NCI-H2029 treated with DMSO at 0.1 percent for 48 hours (cell line): ENCODE measurements at places on chromosomes 3 and 15.

DNA sequence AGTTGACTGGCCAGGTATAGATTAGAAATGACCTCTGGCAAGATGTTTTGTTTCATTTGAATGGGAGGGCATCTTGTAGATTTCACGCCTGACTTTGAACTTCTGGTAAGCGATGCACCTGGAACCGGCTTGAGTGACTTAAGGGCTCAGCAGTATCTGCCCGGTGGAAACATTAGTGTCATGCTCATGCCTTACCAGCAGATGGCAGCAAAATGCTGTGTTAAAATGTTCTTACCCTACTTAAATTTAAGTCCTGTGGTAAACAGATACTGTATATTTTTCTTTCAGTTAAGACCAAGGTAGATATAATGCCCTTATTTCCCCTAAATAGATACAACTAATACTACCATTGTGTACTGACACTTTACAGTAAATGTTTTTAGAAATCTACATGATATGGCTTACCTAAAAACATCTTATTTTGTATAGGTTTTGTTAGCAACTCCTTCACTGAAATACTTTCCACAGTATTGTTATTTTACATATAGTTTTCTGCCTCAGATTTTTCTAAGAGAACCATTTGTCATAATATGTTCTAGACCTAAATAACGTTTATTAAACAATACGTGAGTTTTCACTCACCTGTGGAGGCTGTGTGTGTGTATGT, 25.5 kb downstream of the ASB7 start:
- peak; percentile 6 for DNase-seq

- DNase-seq: no peak
These were observed 3.6 kb downstream of the SNX1 start for GRCh38 chr15:64099379-64099778.

GRCh38 chr3:138066383-138066782, 49.0 kb downstream of the DZIP1L start:
- DNase-seq: no peak

GRCh38 chr3:170410428-170411029, 8.1 kb upstream of the CLDN11 start:
- no peak for DNase-seq

GRCh38 chr15:78110096-78110495, 17.7 kb downstream of the SH2D7 start:
- DNase-seq: no peak

DNA sequence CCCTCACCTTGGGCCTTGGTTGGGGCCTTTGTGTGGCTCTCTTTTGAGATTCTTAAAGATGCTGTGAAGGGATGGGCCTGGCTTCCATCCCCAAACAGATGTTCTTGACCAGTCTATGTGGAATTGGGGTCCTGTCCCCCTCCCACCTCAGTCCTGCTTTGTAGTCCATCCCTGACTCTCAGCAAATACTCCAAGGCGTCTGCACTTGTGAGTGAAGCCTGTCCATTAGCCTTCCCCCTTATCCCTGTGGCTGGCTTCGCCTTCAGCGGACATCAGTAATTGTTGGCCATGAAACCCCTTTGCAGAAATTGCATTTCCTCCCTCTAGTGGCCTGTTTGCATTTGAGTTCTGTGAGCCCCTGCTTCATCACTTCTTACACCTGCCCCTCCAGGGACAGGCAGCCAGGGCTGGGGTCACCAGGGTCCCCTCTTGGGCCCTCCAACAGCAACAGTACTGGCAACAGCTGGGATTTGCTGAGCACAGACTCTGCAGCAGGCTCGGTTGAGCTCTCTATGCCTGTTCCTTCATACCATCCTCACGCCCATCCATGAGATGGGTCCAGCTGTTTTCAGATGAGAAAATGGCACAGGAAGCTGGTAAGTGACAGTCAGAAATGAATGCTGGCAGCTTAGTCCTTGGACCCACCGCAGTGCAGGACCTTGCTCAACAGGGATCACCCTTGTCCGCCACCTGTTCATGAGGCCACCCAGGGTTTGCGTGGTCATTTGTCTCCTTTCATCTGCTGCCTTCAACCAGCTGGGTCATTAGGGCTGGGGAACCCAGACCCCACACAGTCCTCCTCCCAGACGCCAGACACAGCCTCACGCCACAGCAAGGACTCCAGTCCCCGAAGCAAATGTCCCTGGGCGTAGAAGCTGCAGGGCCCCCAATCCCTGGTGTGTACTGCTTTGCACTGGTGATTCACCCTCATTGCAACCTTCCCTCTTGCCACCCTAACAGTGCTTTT, 8.9 kb upstream of the LRRK1 start:
- no peak for DNase-seq

GRCh38 chr3:45067941-45068340, 41.8 kb downstream of the CLEC3B start:
- no peak for DNase-seq

DNA sequence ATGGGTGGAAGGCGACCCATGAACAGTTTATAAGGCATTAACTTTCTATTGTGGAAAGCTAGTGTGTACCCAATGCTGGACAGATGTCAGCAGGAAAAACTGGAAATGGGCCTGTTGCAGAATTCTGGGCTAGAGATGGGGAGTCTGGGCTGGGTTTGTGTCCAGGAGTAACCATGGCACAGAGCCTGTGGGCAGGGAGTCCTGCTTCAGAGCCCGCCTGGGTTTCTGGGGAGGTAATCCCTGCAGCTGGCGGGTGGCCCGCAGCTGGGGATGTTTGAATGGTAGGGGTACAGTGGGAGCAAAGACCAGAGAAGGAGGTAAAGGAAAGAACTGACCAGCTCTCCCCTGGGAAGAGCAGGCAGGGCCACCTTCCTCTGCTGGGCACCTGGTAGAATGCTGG, 25.7 kb downstream of the ACAA1 start:
- DNase-seq: no peak

DNA sequence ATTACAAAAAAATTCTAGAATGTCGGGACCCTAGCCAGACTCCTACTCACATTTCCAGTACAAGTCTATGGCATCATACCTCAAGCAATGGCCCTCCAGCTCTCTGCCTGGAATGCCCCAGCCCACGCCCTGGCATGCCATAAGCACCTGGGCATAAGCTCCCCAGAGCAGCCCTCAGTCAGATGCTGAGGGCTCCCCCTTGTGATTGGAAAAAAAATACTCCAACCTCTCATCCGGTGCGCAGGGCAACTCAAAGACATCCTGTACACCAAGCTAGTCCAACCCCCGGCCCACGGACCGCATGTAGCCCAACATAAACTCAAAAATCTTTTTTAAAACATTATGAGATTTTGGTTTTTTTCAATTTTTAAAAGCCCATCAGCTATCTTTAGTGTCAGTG, 115.4 kb downstream of the NEK10 start:
- no peak for DNase-seq

- DNase-seq: no peak
These were observed 498 bp upstream of the SEMA4B start for GRCh38 chr15:90200534-90201129.

GRCh38 chr3:184505076-184505878, 56.3 kb upstream of the EPHB3 start:
- peak; percentile 25 for DNase-seq

DNA sequence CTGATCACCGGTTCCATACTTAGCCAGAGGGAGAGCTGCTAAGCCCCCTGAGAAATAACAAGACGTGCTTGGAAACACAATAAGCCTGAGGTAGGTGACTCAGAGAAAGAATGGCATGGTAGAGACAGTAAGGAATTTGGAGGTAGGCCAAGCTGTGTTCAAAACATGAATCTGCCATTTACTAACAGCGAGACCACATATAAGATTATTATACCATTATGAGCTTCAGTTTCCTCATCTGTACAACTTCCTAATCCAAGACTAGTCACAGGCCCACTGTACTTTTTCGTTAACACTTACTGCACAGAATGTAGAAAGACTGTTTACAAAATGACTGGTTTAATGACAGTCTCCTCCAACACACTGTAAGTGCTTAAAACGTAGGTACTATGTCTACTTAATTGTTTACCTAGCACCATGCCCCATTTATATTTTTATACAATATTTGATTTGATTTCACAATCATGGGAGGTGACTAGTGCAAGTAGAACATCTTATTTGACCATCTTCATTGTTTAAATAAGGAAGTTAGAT, 25.7 kb downstream of the ATOSA start:
- DNase-seq: peak; percentile 19

DNA sequence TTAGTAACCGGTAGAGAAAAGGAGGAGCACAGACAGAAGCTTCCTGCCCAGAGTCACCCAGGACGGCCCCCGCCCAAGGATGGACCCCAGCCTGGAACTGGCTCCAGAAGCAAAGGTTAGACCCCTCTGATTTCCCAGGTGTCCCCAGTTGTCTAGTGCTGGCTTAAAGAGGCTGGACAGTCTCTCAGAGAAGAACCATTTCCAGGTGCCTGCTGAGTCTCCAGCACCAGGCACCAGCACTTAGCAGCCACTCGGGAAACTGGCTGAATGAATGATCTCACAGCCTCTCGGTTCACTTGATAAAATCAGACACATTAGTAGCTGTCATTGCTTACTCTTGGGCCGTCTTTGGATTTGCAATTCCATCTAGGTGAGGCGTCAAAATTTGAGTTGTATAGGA, 139.7 kb upstream of the HES1 start:
- no peak for DNase-seq

GRCh38 chr15:100631831-100632230, 29.4 kb downstream of the ASB7 start:
- DNase-seq: no peak

DNA sequence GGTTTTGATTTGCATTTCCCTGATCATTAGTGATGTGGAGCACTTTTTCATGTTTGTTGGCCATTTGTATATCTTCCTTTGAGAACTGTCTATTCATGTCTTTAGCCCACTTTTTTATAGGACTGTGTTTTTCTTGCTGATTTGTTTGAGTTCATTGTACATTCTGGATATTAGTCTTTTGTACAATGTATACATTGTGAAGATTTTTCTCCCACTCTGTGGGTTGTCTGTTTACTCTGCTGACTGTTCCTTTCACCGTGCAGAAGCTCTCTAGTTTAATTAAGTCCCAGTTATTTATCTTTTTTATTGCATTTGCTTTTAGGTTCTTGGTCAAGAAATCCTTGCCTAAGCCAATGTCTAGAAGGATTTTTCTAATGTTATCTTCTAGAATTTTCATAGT, 91.1 kb upstream of the ATP11B start:
- DNase-seq: no peak

DNA sequence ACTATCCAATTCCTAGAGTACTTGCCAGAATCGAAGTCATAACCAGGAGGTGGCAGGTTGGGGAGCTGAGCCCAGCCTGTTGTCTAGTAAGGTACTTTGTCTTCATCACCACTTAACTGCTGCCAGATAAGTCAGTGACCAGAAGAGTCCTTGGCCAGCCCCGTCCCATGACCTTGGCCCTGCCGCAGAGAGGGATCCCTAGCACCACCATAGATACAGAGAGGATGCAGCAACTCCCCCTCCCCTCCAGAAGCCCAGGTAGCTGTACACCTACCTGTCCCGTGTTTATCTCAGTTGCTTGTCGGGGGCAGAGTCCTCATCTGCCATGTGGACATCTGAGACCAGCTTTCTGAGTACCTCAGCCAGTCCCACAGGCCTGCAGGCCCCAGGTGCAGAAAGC, 153.6 kb upstream of the TP63 start:
- no peak for DNase-seq

DNA sequence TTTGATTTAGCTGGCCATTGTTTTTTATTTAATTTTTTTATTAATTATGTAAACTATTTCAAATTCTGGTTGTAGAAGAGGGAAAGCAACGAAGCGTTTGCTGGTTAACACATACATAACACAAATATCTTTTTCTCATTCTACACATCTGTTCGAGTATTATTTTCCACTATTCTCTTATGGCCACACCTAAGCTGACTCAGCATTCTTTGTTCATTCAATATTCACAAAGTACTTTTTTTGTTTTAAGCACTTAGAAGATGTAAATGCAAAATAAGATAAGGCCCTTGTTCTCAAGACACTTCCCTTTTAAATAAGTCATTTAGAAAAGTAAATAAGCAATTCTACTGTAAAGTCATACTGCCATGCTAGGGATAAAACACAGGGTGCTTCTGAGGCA, 45.4 kb downstream of the CADM2 start:
- no peak for DNase-seq

- no peak for DNase-seq
These were observed 42.5 kb upstream of the NUDT16 start for GRCh38 chr3:131338948-131339640.

- DNase-seq: no peak
These were observed 145.3 kb upstream of the DPH6 start for GRCh38 chr15:35691173-35691761.

GRCh38 chr15:22815766-22816165, 22.7 kb upstream of the NIPA2 start:
- DNase-seq: no peak
